ENCODE measurements at places on chromosomes 6 and 20. TPM values are rescaled to one million over a fixed set of nuclear protein-coding genes. Genes with fewer than 3 reads are reported as not detected.

GRCh38 chr6:53986165-53986720 lies 125.0 kb upstream of the MLIP start:
- no peak overlapping the region for H3K4me3 ChIP-seq
- no peaks in the 10 kb centered on the region for H3K36me3 ChIP-seq
- no peak for DNase-seq
- no peak overlapping the region for H3K27ac ChIP-seq

- no peaks in the 10 kb centered on the region for H3K27me3 ChIP-seq
- no peaks in the 10 kb centered on the region for H3K36me3 ChIP-seq
- H3K27ac ChIP-seq: no peak overlapping the region
- DNase-seq: no peak
- H3K4me3 ChIP-seq: no peak overlapping the region
Measured at GRCh38 chr20:13119583-13119982, 101.5 kb upstream of the ISM1 start.

GRCh38 chr20:43938017-43938655 lies 23.5 kb downstream of the TOX2 start:
- H3K27ac ChIP-seq: no peak overlapping the region
- peaks cover 39% of the 10 kb centered on the region for H3K4me1 ChIP-seq
- no peaks in the 10 kb centered on the region for H3K36me3 ChIP-seq
- no peaks in the 10 kb centered on the region for H3K27me3 ChIP-seq

GRCh38 chr6:7406743-7407142 lies 17.1 kb downstream of the RIOK1 start:
- no peak for DNase-seq
- H3K27me3 ChIP-seq: no peaks in the 10 kb centered on the region
- H3K27ac ChIP-seq: no peak overlapping the region
- no peaks in the 10 kb centered on the region for H3K36me3 ChIP-seq
- no peaks in the 10 kb centered on the region for H3K4me1 ChIP-seq
- no peak overlapping the region for H3K4me3 ChIP-seq

GRCh38 chr20:36234771-36235320 lies 1.4 kb upstream of the AAR2 start:
- H3K27ac ChIP-seq: no peak overlapping the region
- H3K4me1 ChIP-seq: peaks cover 28% of the 10 kb centered on the region
- no peak overlapping the region for H3K4me3 ChIP-seq
- no peak for DNase-seq
- no peaks in the 10 kb centered on the region for H3K27me3 ChIP-seq
- peaks cover 6% of the 10 kb centered on the region for H3K36me3 ChIP-seq

GRCh38 chr6:48667797-48668196 lies 556.8 kb upstream of the PTCHD4 start:
- no peaks in the 10 kb centered on the region for H3K36me3 ChIP-seq
- no peaks in the 10 kb centered on the region for H3K27me3 ChIP-seq
- no peak for DNase-seq
- no peaks in the 10 kb centered on the region for H3K4me1 ChIP-seq
- no peak overlapping the region for H3K4me3 ChIP-seq

DNA sequence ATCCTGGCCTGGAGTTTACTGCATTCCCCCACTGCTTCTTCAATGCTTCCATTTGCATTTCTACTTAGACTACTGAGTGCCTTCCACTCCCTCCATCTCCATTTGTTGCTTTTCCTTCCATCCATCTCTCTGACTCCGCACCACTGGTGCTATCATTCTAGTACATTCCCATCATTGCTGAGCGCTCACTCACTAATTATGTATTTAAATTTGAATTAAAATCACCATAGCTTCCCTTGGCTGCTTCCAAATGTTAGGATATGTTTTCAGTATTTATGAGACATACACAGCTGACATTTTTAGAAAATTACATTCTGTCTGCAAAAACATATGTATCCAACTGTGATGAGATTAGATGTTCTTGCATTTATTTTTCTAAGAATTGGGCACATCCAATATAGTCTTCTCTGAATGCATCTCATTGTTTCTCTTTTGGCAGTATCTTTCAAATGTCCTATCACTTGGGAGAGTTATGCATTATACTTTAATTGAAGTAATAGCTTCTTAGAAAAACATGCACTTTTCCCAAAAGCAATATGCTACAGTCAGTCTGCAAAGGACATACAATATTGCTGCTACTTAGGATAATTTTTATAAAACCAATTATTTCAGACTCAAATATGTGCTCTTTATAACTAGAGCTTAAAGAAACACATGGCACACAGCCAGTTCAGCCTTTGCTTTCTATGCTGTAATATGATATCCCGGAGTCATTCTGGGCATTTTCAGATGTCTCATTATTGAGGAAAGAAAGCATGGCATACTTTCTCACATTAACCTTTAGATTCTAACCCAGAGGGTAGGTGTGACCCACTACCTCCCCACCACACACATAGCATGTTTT lies 12.1 kb upstream of the COL21A1 start:
- no peaks in the 10 kb centered on the region for H3K4me1 ChIP-seq
- no peaks in the 10 kb centered on the region for H3K36me3 ChIP-seq
- H3K27ac ChIP-seq: no peak overlapping the region

- DNase-seq: no peak
- H3K4me1 ChIP-seq: no peaks in the 10 kb centered on the region
- H3K4me3 ChIP-seq: no peak overlapping the region
- H3K36me3 ChIP-seq: no peaks in the 10 kb centered on the region
- no peaks in the 10 kb centered on the region for H3K27me3 ChIP-seq
Measured at GRCh38 chr6:9292975-9293374, 857.6 kb upstream of the SLC35B3 start.

DNA sequence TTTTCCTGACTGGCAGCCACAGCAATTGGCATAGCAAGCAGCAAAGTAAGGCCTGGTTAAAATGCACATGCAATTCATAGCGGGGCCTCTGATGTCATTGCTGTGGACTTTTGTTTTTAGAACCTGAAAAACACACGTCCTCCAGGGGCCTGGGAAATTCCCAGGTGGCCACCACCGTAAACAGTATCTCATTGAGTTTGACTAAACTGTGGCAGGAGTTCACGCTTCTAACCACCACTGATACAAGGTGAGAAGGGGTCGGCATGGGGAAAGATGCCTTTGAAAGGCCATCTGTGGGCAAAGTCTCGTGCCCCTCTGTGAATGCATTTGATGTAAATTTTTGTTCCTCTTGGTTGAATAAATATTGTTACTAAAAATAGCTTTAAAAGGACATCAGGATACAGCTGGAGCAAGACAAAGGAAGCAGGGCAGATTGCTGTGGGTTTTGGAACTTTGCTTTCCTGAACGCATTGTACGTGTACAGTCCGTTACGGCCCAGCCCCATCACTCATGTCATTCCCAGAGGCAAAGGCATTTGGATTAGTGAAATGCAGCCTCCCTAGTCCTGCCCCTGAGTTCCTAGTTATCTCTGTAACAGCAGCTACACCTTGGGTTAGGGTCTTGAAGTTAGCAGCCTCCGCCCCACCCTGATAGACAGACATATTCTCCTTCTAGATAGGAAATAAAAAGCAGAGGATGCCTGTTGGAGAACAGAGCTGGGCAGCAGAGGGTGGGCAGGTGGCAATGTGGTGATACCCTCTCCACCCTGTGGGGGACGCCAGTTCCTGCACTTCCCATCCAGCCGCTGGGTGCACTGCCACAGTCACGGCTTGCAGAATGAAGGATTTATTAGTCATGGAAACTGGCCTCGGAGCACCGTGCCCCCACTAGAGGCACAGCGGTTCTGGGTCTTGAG lies 80.3 kb downstream of the ZDHHC14 start:
- H3K4me3 ChIP-seq: no peak overlapping the region
- no peaks in the 10 kb centered on the region for H3K27me3 ChIP-seq
- H3K27ac ChIP-seq: no peak overlapping the region
- no peak for DNase-seq

GRCh38 chr6:46221222-46221793 lies 50.5 kb upstream of the ENPP5 start:
- H3K27me3 ChIP-seq: no peaks in the 10 kb centered on the region
- no peak overlapping the region for H3K4me3 ChIP-seq
- no peak for DNase-seq

- H3K4me1 ChIP-seq: no peaks in the 10 kb centered on the region
- H3K4me3 ChIP-seq: no peak overlapping the region
- H3K27me3 ChIP-seq: no peaks in the 10 kb centered on the region
- DNase-seq: no peak
- no peaks in the 10 kb centered on the region for H3K36me3 ChIP-seq
Measured at GRCh38 chr6:84282550-84282949, 55.1 kb upstream of the CEP162 start.

The DDX43 gene
- 0.49 TPM for total RNA-seq

The NOTCH4 gene
- total RNA-seq: 18.2 TPM

The ABCC10 gene
- total RNA-seq: 22.8 TPM

Data from vagina (tissue), 2 donors.